ENCODE measurements at places on chromosomes 4 and X.

GRCh38 chrX:129726307-129727111 lies 12.3 kb upstream of the XPNPEP2 start:
- DNase-seq = peak; percentile 76

GRCh38 chrX:124502166-124502565 lies 155.8 kb downstream of the SH2D1A start:
- DNase-seq = peak; percentile 12

DNA sequence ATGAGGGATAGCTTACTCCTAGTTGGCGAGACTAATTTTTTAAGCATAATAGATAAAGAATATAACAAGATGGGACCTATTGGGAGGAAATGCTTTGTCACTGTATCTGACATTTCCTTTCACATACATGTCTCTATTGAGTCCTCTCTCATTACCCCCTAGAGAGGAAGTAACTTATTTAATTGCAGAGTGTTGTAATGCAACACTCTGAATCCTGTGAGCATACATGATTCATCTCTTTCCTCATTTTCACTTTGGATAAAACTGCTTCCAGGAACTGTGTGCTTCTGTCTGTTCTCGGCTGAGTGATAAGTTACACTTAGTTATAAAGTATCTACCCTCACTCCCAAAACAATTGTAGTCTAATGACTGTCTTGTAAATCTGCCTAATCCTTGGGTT lies 266.1 kb upstream of the ANXA10 start:
- DNase-seq = no peak

- DNase-seq = peak; percentile 82
Observed at GRCh38 chrX:2828344-2828958, at the start of gene GYG2. TSS of gene GYG2 (plus strand) at chrX:2828930. CDS start at chrX:2830189, 1,259 bp downstream.

DNA sequence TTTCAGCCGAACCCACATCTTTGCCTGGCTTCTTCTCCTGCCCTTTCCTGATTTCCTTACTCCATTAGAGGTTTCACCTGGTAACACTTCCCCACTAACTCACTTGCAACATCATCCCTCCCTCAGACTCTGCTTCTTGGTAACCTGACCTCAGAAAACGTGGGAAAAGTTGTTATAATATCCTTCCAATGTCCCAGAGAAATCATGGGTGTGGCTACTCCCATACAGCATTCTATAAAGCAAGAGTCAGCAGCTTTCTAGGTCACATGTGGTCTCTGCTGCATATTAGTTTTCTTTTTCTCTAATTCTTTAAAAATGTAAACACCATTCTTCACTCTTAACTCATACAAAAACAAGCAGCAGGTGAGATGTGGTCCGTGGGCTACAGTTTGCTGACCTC lies 283.1 kb upstream of the MAOA start:
- DNase-seq = no peak
